ENCODE measurements at places on chromosomes 4 and X.

GRCh38 chrX:51743179-51743957, at the start of gene GSPT2:
TSS of gene GSPT2 (plus strand) at chrX:51743442. CDS start at chrX:51743627, 185 bp downstream.
- DNase-seq: peak; percentile 26

DNA sequence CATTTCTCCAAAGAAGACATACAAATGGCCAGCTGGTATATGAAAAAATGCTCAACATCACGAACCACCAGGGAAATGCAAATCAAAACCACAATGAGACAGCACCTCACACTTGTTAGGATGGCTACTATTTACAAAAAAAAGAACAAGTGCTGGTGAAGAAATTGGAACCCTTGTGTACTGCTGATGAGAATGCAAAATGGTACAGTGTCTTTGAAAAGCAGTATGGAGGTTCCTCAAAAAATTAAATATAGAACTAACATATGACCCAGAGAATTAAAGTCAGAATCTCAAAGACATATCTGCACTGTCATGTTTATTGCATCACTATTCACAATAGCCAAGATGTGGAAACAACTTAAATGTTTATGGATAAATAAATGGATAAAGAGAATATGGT, 20.9 kb downstream of the PAGE4 start:
- no peak for DNase-seq

DNA sequence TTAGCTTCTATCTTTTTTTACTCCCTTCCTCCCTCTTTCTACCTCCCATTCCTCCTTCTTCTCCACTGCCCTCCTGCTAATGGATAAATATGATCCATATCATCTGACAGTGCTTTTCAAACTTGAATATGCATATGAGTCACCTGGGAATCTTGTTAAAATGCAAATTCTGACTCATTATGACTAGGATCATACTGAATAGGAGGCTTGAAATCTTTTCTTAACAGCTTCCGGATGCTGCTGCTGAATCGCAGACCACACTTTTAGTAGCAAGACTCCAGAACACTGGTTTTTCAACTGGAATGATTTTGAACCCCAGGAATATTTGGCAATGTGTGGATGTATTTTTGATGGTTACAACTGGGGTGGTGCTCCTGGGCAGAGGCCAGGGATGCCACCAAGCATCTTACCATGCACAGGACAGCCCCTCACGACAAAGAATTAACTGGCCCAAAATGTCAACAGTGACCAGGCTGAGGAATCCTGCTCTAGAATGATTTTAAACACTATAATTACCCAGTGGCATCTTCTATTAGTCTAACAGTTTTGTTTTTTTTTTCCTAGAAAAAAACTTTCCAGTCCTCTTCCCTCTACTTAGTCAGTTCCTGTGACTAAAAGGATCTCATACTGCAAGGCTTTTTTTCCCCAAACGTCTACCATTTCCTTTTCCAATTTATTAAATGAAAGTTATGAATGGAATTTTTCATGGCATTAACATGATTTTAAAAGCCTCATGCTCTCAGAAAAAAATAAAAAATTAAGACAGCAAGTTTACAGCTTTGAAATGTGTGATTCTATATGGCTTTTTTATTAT, 10.6 kb upstream of the PYURF start:
- DNase-seq: no peak

- DNase-seq: no peak
These were observed 2.4 kb upstream of the FGFRL1 start for GRCh38 chr4:1008840-1009541.

GRCh38 chrX:119228512-119229252, 7.4 kb upstream of the PGRMC1 start:
- no peak for DNase-seq

- DNase-seq: no peak
These were observed 16.0 kb upstream of the GRPEL1 start for GRCh38 chr4:7083597-7084563.

DNA sequence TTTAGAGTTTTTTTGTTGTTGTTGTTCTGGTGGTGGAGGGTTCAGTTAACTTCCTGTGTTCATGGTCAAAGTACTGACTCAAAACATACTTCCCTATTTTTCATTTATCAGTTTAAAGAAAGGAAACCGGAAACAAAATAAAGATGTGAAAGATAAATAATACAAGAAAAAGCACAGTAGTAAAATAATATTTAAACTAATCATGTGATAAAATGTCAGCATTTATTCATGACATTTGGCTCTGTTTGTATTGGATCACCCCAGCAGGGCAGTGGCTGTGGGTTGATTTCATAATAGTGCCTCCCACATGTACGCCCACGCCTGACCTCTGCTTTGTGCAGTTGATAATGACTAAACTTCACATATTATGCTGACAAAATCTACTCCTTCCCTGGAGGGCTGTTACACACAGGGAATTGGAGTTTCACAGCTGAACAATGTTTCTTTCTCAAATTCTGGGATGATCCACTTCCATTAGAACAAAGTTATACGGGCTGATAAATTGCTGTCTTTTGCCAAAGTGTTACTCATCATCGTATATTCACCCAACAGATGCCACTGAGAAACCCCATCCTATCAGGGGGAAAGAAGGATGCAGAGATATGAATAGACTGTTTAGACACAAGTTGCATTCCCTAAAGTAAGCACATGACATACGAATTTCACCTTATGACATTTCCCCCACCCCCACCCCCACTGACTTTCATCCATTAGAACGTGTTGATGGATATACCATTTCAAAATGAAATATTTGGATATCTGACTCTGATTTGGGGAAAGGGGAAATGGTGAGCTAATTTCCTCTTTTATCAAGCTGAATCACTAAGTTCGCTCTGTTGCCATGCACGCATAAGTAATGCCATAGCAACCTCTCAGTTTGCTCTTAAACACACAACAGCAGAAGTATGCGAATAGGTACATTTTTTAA, 48.3 kb downstream of the AMELX start:
- DNase-seq: peak; percentile 3

- no peak for DNase-seq
These were observed 248.6 kb upstream of the BOD1L1 start for GRCh38 chr4:13876131-13876530.

GRCh38 chrX:153689654-153690465, 2.1 kb downstream of the SLC6A8 start:
- DNase-seq: no peak

GRCh38 chr4:111263836-111264235, 641.0 kb upstream of the PITX2 start:
- DNase-seq: no peak

- no peak for DNase-seq
These were observed 13.6 kb downstream of the HMX1 start for GRCh38 chr4:8857766-8858700.

GRCh38 chr4:95304898-95305297, 243.9 kb downstream of the UNC5C start:
- DNase-seq: no peak

DNA sequence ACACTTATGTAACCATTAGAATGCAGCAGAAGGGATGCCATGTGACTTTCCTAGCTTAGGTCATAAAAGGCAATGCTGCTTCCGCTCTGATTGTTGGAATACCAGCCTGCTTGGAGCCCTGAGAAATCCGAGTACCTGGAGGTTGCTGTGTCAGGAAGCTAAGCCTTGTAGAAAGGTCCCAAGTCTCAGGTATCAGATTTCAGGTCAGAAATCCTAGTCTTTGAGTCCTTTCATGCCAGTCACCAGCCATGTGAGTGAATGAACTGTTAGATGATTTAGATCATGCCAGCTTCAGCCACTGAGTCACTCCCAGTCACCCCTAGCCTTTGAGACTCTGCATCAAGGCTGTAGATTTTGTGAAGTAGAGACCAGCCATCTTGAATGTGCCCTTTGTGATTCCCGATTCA, 23.5 kb downstream of the RAP1GDS1 start:
- no peak for DNase-seq

- no peak for DNase-seq
These were observed 5.7 kb downstream of the HSD17B13 start for GRCh38 chr4:87316961-87317360.

DNA sequence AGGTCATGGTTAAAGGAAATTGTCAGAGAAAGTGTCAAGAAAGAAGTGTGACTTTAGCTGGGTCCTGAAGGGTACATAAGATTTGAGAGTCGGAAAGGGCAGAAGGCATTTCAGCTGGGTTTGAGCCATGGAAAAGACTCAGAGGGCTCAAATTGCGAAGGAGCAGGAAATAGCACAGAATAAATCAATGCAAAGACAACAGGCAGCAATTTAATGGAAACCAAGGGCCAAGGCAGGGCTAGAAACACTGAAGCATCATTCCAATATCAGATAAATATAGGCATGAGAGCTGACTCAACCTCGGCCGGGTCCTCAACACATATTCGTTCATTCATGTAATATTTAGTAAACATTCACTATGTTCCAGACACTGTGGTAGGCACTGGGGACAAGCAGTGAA, 3.6 kb upstream of the FMR1 start:
- DNase-seq: no peak

GRCh38 chr4:2932321-2932950, 30.8 kb downstream of the NOP14 start:
- no peak for DNase-seq

GRCh38 chr4:7705062-7705461, 234.6 kb downstream of the AFAP1 start:
- DNase-seq: no peak

DNA sequence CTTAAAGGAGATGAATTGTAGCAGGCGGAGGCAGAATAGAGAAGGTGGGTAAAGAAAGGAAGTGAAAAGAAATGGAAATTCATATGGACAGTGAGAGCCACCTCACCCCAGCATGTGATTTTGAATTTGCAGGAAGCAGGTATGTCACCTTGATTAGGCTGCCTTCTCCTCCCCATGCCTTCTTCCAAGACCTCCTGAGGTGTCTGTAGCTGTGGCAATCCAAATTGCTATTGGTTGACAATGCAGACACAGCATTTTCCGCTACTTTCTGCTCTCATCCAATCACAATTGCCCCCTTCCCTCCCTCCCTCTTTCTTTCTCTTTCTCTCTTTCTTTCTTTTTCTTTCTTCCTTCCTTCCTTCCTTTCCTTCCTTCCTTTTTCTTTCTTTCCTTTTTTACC, 38.5 kb downstream of the RAB33B start:
- DNase-seq: no peak

DNA sequence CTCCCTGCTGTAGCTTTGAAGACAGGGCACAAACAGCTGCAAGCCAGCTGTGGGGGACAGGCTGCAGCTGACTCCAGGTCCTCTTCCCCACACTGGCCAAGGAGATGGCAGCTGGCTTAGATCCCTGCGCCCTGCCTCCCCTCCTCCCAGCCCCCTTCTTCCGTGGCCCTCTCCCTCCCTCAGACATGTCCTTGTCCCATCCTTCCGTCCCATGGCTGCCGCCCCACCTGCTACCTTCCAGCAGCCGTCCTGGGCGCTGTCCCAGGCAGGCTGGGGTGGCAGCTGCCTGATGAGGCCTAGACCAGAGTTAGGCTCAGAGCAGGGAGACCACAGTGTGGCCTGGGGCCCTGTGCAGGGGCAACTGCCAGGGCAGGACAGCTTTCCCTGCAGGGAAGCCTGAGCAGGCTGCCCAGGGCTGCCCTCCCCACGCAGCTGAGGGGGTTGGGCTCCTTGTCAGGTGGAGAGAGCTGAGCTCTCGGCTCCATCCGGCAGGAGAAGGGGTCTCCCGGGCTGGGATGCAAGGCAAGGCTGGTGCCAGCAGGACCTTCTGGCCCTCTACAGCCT, 3.3 kb upstream of the BGN start:
- no peak for DNase-seq

GRCh38 chrX:67622053-67622585, 78.3 kb downstream of the AR start:
- DNase-seq: no peak

GRCh38 chr4:158895797-158896576, 127.2 kb downstream of the FNIP2 start:
- no peak for DNase-seq

GRCh38 chrX:37997096-37997495, 9.3 kb upstream of the SYTL5 start:
- no peak for DNase-seq

- no peak for DNase-seq
These were observed 19.7 kb downstream of the ZFP42 start for GRCh38 chr4:188015025-188015940.

DNA sequence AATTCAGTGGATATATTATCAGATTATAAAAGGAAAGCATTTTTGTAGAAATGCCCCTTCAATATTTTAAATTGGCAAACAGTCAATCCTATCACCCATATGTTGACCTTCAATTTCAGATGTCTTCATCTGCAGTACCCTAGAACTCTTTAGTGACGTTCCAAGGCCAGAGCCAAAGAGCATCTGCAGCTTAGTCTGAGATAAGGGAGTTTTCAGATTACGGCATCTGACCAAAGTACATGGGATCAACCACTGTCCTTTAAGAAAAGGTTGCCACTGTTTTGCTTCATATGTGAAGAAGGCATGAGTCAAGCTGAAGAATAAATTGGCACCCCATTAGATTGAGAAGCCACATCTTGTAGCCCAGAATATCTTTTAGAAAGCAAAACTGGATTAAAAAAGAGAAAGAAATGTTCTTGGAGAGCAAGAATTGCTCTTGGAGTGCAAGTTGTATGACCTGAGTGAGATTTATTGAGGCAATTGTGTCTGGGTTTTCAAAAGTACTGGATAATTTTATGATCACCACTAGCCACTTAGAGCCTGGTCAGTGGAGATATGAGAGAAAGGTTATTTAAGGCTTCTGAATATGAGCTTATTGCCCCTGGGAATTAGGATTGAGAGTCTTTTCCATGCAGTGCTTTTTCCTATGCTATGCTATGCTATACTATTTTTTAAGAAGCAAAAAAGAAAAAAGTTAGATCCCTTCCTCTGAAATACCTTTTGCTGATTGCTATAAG, 251.9 kb upstream of the NR3C2 start:
- DNase-seq: no peak

DNA sequence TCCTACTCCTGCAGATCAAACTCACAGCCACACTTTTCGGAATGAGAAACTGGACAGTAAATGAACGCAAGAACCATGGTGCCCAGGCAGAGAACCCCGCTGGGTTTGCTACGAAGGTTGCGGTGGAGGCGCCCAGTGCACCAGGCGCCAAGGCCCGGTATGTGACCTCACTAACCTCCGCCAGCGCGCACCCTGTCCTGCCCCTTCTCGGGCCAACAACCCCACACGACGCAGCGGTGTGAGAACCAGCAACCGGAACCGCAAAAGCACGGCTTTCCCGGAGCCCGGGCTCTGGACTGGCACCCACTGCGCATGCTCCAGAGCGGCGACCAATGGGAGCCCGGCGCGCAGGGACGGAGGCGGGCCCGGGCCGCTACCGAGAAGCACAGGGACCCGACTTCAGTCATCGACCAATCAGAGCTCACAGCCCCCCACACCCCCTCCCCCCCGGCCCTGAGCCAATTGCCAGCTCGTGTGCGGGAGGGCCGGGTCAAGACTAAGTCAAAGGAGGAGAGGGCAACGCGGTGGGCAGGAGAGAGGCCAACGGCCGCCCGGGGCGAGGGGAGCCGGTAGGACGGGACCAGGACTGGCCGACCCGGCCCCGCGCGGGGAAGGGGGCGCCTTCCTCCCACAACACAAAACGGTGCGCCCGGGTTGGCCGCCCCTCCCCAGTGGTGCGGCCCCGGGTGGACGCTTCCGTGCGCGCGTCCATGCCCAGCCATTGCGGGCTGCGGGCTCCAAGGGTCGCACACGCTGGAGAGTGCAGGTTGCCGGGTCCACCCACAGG, 7.3 kb upstream of the WAS start:
- DNase-seq: peak; percentile 84

Measured in stimulated activated CD4-positive, alpha-beta T cell treated with anti-CD3 and anti-CD28 coated beads, Interleukin-2, amount 100 ng/mL, for 4 hours (primary cell).